Activated CD4-positive, alpha-beta memory T cell treated with anti-CD3 and anti-CD28 coated beads, Interleukin-2, amount 10 ng/mL, durations not matched to agents 7 days and 5 days (primary cell): ENCODE measurements at places on chromosomes 6 and 20.

GRCh38 chr6:1552296-1552761 is 57.4 kb upstream of the FOXC1 start:
- DNase-seq: peak; percentile 28

DNA sequence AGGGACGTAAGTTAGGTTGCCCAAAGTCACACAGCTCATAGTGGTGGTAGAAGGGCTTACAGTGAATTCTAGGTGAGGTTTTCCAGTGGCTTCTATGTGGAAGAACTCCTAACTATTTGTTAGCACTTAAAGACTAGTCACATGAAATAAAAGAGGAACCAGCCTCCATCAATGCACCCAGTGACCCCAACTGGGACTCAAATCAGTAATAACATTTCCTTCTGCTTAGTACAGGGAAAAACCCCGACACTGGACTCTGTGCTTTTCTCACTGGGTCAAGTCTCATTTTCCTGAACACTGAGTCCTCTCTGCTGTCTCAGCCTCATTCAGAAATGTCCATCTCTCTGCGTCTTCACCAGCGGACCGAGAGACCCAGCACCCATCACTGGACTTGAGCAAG is 89.2 kb downstream of the SLC22A23 start:
- DNase-seq: no peak

DNA sequence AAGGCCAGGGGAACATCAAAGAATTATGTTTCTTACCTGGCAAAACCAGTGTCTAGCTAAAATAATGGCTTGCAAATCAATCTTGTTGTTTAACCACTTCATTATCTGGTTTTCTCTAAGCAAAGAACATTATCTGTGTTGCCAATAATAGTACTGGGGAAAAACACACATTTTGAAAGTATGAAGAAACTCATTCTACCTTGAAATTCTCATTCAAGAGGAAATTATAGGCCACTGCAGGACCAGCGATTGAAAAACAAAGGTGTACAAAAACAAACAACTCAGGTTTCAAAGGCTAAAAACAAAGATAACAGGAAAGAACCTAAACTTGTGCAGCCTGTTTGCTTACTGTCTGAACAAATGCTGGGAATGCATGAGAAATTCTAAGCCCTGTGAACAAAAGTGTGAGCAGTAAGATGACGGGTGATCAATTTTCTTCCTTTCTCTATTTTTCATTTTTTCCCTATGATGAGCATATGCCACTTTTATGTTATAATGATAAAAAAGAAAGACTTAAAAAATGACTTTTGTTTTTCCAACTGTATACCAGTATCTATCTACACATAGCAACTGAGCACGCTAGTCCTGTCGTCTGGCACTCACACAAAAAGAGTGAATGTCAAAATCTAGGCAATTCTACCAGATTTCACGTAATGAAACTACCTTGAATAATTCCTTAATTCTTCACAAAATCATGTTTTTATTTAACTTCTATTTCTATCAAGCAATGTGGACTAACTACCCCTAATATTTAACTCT is 117.9 kb downstream of the SGK1 start:
- DNase-seq: no peak

DNA sequence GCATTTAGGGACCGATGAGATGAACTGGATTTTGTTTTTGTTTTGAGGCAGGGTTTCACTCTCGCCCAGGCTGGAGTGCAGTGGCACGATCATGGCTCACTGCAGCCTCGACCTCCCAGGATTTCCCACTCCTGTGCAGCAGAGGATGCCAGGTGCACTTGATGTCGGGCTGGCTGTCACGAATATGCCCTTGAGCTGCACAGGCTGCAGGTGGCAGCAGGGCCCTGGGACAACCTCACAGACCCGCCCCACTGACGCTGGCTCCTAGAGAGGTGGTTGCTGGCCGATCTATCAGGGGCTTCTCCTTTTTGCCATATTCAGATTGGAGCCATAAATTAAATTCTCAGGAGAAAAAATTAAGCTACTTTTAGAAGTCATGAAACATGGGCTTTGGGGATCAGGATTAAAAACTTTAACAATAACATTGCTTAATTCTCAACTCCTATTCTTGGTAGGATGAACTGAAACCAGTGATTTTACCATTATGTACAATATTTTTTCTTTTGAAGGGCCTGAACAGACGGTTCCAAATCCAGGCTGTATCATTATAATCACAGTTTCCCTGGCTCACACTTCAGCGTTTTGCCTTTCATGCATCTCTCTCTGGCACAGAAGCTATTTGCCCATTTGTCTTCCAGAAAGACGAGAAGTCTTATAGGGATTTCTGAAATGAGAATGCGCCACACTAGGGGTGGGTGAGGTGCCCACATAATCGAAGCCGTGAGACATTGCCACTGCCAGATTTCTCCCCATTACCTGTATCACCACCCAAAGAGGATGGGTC is 32.4 kb downstream of the NQO2 start:
- DNase-seq: no peak

GRCh38 chr6:45610832-45611231 is 233.1 kb upstream of the SUPT3H start:
- DNase-seq: no peak

- DNase-seq: no peak
These were observed 77.7 kb downstream of the OLIG3 start for GRCh38 chr6:137416376-137417109.

- no peak for DNase-seq
These were observed 925 bp downstream of the FHL5 start for GRCh38 chr6:96563853-96564252.

DNA sequence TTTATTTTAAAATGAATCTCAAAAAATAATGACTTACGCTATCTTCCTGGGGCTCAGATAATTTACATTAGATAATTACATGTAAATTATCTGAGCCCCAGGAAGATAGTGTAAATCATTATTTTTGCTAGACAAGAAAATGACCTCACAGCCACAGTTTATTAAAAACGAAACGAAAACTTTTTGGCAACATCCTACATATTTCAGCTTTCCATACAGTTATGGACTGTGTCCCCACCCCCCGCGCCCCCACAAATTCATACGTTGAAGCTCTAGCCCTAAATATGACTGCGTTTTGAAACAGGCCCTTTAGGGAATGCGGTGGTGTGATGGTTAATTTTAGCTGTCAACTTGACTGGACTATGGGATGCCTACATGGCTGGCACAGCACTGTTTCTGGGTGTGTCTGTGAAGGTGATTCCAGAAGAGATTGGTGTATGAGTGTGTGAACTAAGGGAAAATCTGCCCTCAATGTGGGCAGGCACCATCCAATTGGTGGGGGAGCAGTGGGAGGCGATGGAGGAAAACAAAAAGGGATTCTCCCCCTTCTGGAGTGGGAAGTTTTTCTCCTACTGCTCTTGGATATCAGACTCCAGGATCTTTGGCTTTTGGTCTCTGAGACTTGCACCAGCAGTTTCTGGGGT is 52.6 kb downstream of the TRPC4AP start:
- no peak for DNase-seq

DNA sequence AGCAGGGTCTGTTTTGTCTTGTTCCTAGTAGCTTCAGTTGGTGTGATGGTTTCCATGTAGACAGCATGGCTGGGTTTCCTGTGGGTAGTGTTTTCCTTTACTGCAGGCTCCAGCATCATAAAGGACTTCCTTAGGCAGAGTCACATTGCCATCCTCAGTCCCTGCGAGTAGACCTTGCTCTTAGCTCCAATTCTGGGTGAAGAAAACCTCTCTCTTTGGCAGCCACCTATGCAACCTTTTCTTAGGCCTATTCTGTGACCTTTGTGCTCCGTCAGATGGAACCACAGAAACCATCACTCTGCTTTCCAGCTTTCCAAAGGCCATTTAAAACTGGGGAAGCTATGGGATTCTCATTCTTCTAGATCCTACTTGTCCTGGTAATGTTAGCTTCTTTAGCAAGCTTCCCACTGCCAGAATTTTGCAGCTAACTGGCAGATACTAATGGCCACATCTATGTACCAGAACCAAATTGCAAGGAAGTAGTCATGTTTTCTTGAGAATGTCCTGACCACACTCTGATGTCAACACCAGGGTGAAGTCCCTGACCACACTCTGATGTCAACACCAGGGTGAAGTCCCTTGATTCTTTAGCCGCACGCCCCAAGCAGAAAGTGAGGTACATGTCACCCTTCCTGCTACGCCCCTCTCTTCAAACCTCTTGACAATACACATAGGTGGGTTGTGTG is 646.6 kb upstream of the HS3ST5 start:
- no peak for DNase-seq

DNA sequence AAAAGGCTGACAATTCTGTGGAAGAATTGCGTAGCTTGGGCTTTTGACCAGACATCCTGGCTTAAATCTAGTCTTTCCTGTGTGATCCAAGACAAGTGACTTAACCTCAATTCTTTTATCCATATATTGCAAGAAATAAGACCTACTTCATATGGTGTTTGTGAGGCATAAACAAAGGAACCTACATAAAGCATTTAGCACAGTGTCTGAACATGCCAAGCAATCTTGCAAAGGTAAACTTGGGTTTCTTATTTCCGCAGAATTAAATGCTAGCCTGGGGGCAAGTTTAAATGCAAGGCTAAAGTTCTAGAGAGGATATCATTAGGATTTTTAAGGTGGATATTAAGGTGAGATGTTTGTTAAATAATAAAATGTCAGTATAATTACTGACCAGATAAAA is 47.9 kb downstream of the HDDC2 start:
- no peak for DNase-seq

- DNase-seq: no peak
These were observed 19.4 kb downstream of the SS18L1 start for GRCh38 chr20:62162765-62163484.

DNA sequence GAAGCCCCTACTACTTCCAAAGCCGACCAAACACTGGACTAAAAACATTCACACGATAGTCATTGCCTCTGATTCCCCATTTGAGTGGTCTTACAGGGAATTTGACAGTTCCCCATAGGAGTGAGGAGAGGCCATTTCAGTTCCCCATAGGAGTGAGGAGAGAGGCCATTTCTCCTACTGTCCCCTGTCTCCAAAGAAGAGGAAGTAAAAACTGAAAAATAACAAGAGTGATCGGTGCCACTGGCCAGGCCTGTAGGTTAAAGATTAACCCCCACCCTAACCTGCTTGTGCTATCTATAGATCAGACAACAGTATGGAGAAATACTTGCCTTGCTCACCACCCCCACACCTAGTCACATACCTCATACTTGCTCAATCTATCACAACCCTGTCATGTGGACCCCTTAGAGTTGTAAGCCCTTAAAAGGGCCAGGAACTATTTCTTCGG is 204.0 kb upstream of the MOCS1 start:
- no peak for DNase-seq

- no peak for DNase-seq
These were observed 16.1 kb downstream of the LMBRD1 start for GRCh38 chr6:69780585-69781178.

GRCh38 chr20:62312662-62312977 is 9.8 kb downstream of the ADRM1 start:
- DNase-seq: no peak

GRCh38 chr6:105966481-105966880 is 119.7 kb upstream of the PRDM1 start:
- DNase-seq: no peak

GRCh38 chr6:107719160-107719559 is 105.0 kb downstream of the SCML4 start:
- DNase-seq: no peak

GRCh38 chr6:150625927-150626326 is 26.2 kb downstream of the PLEKHG1 start:
- no peak for DNase-seq

- no peak for DNase-seq
These were observed 1355.9 kb downstream of the GRIK2 start for GRCh38 chr6:102749210-102749971.

- no peak for DNase-seq
These were observed 20.3 kb downstream of the SNTA1 start for GRCh38 chr20:33423141-33423834.

DNA sequence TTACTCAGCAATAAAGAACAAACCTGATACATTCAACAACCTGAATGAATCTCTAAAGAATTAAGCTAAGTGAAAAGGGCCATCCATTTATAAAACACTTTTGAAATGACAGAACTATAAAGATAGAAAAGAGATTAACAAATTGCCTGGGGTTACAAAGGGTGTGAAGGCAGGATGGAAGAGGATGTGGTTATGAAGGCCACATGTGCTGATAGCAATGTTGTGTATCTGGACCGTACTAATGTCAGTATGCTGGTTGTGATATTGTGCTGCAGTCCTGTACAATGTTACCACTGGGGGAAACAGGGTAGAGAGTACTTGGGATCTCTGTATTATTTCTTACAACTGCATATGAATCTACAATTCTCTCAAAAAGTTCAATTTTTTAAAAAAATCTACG is 36.4 kb downstream of the ELOVL5 start:
- DNase-seq: peak; percentile 40

GRCh38 chr6:19269341-19269898 is 567.8 kb upstream of the ID4 start:
- DNase-seq: no peak
